ENCODE measurements at places on chromosomes 16 and 17.

- no peak for DNase-seq
Measured at GRCh38 chr16:67104061-67104460, 5.7 kb upstream of the PHAF1 start.

DNA sequence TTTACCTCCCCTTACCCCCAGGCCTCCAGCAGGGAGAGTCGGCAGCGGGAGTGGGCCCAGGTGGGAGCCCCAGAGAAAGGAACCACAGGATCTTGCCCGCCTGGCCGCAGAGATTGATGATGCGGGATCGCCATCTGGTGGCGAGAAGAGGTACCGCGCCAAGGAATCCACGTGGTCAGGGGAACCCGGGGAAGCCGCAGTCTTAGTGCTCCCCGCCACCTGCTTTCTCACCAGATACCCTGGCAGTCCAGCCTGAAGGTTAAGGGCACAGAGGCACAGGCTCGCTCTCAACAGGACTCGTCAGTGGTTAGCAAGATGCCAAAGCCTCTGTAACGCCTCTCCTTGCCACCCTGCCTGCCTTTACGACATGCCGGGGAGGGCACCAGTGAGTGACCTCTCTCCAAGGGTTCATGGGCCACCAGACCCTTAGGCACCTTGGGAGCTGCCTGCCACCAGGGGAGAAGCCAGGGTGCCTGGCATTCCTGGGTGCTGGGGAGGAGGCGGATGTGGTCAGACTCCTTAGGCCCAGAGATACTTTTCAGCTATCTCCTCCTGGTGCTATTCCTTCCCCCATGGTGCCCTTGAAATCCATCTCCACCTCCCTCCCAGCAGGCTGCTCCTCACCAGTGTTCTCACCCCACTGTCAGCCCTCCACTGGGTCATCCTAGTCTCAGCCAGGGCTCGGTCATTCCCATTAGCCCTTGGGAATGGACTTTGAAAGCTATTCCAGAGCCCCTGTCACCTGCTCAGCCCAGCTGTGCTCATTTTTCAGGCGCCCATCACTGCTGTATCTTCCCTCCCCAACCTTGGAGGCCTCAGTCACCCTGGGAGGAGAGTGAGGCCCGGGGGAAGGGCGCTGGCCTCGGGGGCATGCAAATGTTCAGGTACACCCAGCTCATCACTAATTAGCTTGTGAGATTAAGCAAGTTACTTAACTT is 5.5 kb upstream of the RHBDF2 start:
- DNase-seq = peak; percentile 72

DNA sequence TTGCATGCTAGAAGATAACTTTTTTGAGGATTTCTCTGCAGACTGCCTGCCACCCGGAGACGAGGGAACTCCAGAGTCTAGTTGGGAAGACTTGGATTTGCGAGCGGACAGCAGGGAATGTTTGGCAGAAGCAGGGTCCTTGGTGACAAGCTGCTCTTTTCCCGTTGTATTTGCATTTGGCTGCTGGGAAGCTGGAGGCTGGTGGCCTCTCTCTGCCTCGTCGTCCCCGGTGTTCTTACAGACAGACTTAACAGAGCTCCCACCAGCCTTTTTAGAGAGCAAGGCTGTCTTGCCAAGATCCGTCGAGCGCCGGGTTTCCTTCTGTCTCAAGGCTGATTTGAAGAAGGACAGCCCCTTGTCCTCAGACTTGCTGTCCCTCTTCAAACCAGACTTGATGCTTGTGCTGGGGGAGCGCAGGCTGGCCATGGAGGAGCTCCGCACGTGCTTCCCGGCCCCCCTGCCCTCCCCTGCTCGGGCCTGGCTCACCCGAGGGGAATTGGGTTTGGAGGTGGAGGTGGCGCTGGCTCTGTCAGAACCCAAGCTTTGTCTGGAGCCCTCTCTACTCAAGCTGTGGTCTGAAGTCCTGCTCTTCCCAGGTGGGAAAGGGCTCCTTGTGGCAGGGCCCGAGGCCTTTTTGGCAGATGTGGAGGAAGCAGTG is 81.0 kb downstream of the USP31 start:
- DNase-seq = no peak

DNA sequence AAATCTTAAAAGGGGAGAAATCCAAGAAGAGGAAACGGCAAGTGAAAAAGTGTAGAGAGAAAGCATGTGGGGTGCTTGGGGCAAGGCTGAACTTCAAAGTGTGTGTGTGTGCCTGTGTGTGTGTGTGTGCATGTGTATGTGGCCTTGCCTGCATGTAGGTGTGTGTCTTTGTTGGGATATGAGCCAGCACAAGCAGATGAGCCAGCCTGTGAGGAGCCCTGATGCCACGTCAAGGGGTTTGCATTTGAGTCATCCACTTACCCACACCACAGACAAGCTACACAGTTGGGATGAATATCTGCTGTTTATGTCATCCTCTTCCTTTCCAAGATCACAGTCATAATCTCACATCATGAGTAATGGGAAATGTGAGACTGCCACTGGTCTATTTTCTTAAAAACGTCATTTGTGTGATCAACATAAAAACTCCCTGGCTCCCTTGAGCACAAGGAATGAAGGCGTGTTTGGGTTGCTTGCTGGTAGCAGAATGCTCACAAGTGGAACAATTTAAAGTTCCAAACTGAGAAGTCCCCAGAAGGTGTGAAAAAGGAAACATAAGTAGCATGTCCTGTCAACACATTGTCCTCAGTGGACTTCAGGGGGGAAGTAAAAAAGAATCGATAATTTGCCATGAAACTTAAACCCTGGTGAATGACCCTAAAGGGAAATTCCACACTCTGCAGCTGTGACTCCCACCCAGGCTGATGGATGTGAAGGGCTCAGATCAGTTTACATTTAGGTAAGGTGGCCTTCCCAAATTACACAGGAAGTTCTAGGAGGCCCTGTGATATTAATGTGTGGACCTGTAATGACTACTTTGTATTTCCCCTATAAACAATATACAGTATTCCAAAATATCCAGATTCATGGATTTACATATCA is 14.7 kb downstream of the KCTD19 start:
- peak; percentile 48 for DNase-seq

All from stimulated activated CD8-positive, alpha-beta memory T cell treated with anti-CD3 and anti-CD28 coated beads, Interleukin-15, amount 100 ng/mL, for 4 hours (primary cell).